ENCODE measurements at places on chromosomes 11 and 22.

GRCh38 chr11:13486926-13487660, 8.7 kb downstream of the PTH start:
- no peak for DNase-seq

DNA sequence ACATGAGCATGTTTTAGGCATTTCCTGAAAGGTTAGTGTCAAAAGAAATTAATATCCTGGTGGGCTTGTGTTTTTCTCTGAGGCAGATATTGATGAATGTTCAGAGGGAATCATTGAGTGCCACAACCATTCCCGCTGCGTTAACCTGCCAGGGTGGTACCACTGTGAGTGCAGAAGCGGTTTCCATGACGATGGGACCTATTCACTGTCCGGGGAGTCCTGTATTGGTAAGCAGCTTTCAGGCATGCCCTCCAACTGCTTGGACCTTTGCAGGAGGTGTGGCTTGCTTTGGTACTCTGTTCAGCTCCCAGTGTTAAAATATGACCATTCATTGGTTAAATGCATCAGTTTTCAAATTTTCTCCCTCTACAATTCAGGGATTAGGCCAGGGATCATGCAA, 658.6 kb upstream of the ANO5 start:
- no peak for DNase-seq

DNA sequence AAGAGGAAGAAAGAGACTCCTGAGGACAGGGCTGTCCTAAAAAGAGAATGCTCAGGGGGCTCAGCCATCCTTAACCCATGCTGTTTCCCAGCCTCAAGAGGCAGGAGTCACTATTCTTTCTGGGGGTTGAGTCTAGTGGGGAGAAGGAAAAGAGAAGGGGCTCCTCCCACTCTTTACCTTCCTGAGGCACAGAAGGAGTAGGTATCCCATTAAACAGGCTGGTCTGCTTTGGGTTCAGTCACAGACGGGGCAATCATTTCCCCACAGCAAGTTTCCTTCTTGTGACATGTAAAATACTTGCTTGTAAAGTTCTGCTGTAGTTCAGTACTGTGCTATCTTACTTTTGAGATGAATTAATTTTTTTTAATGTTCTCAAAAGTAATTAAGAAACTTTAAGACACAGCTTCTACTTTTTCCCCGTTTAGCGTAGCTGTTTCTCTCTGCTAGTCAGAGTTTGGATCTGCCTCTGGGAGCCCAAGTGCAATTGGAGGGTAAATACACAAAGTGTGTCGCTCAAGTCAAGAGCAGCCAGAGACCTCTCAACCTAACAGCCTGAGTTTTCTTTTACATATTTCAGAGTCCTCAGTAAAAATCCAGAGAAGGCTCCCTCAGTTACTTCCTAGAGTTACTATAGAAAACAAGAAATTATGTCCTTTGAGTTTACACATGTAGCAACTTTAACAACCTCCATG, 15.0 kb downstream of the OR8A1 start:
- DNase-seq = no peak

- no peak for DNase-seq
Measured at GRCh38 chr11:26572770-26573402, 823 bp upstream of the MUC15 start.

- DNase-seq = no peak
Measured at GRCh38 chr11:113698515-113698914, 7.6 kb downstream of the TMPRSS5 start.

DNA sequence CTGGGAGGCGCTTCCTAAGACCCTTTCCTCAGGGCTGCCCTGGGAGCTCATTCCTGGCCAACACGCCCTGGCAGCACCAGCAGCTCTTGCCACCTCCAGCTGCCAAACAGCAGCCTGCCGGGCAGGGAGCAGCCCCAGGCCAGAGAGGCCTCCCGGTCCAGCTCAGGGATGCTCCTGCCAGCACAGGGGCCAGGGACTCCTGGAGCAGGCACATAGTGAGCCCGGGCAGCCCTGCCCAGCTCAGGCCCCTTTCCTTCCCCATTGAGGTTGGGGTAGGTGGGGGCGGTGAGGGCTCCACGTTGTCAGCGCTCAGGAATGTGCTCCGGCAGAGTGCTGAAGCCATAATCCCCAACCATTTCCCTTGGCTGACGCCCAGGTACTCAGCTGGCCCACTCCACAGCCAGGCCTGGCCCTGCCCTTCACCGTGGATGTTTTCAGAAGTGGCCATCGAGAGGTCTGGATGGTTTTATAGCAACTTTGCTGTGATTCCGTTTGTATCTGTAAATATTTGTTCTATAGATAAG, 7.6 kb downstream of the SLC39A13 start:
- no peak for DNase-seq

DNA sequence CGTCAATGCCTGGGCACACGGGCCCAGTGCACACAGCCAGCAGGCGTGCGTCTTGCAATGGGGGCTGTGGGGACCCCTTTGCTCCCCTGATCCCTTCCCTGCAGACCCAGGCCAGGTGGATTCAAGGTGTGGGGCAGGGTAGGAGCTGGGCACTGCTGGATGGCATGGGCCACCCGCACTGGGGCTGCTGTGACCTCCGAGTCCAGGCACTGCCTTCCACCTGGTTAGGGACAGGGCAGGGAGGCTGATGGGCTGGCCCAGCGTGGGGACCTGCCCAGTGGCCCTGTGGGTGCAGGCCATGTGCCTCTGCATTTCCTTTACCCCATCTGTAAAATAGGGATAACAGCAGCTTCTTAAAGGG, 22.9 kb downstream of the KCNQ1 start:
- DNase-seq = no peak

DNA sequence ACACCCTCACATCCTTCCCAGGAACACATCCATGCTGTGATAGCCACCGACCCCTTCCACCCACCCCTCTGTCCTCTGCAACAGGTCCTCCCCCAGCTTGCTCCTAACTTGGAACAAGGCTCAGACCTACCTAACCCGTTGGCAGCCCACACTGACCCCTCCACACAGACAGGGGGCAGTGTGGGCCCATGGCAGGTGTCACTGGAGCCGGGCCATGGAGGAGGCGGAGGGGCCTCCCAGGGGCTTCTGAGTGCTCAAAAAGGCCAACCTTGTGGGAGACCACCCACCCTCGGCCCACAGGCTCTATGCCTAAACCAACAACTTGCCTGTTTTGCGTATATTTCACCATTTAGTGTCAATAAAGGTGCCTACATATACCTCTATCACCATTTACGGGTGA, 57.0 kb downstream of the CERK start:
- no peak for DNase-seq

- DNase-seq = no peak
Measured at GRCh38 chr22:37273126-37273845, 9.0 kb upstream of the CYTH4 start.

Measured in NCI-H1417 treated with DMSO at 0.1 percent for 48 hours (cell line).